ENCODE measurements at places on chromosomes 3 and 15.

GRCh38 chr3:50120364-50121071 lies 31.8 kb downstream of the RBM5 start:
- DNase-seq, result no peak

- DNase-seq, result peak; percentile 89
Observed at GRCh38 chr3:37993820-37994638, 3.4 kb downstream of the VILL start.

GRCh38 chr3:122392868-122393844 lies 9.2 kb downstream of the FAM162A start:
- DNase-seq, result peak; percentile 85

- peak; percentile 94 for DNase-seq
Observed at GRCh38 chr3:157532529-157533297, 29.5 kb upstream of the VEPH1 start.

DNA sequence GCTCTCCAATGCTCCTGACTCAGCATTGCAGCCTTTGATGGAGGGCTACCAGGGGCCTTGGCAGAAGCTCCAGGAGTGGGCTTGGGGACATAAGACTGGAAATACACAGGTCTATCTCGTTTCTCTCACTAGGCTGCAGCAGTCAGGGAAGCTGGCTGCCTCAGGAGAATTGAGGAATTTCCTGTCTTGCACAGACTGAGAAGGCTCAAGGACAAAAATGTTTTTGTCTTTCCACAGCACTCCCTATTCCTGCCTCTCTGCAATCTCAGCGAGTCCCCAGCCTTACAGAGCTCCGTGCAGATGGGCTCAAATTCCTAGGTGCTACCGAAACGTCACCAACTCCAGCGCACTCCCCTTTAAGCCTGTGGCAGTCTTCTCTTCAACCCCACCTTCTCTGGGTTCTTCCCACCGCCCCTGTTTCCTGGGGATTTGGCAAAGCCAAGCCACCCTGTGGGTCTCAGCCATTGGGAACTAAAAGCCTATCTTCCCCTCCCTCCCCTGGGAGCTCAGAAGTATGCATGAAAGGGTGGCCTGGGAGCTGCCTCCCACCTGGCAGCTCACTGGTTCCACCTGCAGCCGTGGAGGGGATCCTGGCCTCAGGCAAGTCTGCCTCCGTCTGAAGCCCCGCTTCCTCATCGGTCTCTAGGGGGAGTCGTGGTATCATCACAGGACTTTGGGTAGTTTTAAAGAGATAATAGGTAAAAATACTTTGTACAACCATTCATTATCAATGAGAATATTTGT lies 322.6 kb upstream of the FRG2C start:
- no peak for DNase-seq
